ENCODE measurements at places on chromosomes 7 and 10.

- DNase-seq, result no peak
Measured at GRCh38 chr10:69955897-69956740, 96.5 kb upstream of the MACROH2A2 start.

DNA sequence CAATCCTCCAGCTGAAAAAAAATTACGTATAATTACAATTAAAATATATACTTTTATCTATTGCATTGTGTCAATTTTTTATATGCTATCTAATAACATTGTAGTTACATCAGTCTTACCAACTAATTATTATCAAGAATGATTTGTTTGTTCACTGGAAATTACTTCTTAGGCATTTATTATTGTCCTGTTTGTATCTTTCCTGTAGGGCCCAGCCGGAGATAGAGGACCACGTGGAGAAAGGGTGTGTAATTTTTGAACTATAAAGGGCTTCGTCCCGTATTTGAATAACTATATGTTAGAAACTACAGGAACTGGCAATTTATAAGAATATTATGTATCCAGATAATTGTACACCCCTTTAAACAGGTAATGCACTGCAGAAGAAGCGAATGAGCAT lies 4.1 kb downstream of the COL1A2 start:
- no peak for DNase-seq

- no peak for DNase-seq
Measured at GRCh38 chr7:131869986-131870385, 313.6 kb upstream of the PODXL start.

DNA sequence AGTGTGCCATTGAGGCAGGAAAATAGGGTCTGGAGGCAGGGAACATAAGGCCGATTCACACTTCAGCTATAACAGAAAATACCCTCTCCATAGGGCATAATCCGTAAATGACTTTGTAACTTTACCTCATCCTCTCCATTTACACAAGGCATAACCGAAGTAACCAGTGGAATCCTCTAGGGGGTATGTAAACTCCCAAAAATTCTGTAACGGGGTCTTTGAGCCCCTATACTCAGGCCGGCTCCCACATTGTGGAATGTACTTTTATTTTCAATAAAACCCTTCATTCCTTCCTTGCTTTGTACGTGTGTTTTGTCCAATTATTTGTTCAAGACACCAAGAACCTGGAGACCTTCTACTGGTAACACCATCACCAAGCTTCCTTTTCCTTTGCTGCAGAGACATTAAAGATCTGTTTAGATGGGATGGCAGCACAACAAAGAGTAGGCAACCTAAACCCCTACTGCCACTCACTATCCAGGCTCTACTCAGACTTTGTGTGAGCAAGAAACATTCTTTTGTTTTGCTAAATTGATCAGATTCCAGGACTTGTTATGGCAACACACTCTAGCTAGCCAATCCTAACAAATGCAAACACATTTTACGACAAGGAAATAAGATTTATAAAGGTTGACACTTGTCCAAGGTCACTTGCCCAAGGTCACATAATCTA lies 99.3 kb downstream of the DGKI start:
- DNase-seq, result no peak

GRCh38 chr10:114265392-114266053 lies 26.5 kb downstream of the VWA2 start:
- DNase-seq, result no peak

DNA sequence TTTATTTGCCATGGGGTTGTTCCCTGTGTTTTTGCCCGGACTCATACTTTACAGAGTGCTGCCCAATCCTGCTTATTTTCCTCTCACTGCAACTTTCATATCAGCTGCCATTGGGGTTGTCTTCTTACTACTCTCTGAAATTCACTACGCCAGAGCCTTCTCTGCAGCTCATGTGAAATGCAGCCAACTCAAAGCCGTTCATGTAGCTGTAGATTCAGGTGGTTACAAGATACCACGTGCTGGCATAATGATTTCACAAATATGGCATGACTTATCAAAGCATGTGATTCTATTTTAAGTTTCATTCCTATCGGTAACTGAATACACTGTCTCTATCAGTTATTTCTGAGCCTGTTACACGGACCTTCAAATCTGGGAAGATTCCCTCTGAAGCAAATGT lies 130.3 kb upstream of the WNT16 start:
- no peak for DNase-seq

DNA sequence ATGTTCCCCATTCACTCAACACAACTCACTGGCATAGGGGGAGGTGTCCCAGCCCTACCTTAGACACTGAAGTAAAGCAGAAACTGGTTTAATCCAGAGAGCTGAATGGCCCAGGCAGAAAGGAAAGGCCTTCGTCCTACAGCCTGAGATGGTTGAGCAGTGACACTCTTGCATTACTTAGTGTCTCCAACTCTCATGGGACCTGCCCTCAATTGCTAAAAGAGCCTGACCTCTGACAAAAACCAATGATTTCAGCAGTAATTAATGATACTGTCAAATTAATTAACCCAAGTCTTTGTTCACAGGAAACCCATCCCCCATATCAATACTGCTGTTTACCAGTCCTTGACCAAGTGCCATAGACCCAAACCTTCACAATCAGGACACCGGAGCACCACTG lies 48.6 kb downstream of the ICA1 start:
- DNase-seq, result no peak

GRCh38 chr10:31928549-31929260 lies at the start of gene ARHGAP12:
Gene ARHGAP12, minus strand, starts transcription at chr10:31928831. Its CDS starts 19,976 bp downstream, at chr10:31908855.
- DNase-seq, result peak; percentile 76

DNA sequence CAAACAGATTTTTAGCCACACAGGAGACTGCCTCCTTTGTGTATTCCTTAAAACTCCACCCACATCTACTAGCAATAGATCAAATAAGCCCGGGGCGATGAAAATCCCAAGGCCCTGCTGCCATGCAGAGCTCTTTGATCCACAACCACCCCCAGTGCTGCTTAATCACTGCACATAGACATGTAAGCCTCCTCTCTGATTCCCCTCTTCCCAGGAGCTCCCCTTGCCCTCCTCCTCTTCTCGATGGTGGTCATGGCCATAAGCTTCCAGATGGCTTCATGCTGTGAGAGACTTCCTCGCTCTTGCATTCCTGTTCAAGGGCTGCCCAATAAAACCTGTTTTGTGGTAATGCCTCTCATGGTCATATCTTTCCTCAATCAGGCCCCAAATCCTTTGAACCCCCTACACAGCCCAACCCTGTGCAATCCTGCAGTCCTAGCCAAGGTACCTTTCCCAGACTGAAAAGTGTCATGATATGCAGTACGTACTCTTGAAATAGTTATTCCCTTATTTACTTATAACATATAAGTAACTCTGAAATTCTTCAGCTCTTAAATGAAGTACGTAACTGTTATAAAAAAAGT lies 158.5 kb downstream of the CACNA2D1 start:
- no peak for DNase-seq

- no peak for DNase-seq
Measured at GRCh38 chr7:33882040-33882837, 23.1 kb upstream of the BMPER start.

DNA sequence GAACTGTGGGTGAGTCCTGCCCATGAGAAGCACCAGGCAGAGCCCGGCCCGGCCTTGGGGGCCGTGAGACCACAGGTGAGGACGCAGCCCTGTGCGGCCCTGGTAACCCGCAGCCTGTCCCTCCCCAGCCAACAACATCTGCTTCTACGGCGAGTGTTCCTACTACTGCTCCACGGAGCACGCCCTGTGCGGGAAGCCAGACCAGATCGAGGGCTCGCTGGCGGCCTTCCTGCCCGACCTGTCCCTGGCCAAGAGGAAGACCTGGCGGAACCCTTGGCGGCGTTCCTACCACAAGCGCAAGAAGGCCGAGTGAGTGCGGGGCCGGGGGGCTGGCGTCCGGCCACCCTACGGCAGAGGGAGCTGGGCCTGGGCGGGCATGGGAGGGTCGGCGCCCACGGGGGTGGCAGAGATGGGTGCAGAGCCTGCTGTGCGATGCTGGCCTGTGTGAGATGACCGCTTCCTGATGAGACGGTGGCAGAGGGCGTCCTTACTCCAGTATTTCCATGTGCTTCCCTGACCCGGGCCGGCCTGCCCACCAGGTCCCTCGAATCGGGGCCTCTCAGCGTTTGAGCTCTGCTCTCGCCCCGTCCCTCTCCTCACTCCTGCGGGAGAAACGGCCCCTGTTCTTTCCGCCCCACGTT lies 34.1 kb upstream of the FOXL3 start:
- no peak for DNase-seq

DNA sequence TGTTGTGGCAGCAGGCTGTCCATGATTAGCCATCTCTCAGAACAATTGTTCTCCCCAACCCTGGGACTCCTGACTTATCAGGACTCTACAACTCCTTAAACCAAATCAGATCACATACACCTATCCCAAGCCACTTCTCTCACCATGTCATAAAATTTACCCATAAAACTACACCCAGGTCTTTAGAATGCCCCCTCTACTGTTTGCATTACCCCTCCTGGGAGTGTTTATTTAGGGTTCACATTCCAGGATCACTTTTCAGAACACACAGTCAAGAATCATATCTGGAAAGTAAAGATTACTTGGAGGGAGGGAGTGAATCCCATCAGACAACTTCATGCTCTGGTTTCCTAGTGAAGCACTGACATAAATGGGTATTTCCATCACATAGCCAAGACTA lies 7.1 kb downstream of the ASAH2 start:
- no peak for DNase-seq

- no peak for DNase-seq
Measured at GRCh38 chr7:145147865-145148264, 312.0 kb upstream of the TPK1 start.

GRCh38 chr7:11212816-11213215 lies 239.1 kb downstream of the PHF14 start:
- DNase-seq, result no peak

DNA sequence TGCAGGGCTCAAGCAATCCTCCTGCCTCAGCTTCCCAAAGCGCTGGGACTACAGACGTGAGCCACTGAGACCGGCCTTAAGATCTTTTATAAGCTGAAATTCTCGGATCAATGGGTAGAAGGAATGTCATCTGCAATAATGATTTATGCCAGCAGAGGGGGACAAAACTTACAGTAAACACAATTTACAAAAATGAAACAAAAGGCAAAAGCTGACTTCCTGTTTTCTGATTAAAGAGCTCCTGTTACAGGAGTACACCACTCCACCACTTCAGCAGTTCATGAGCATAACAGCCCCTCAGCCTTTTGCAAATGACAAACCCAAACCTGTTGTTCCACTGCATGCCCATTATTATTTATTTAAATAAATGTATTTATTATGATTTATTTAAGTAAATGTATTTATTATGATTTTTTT lies 88.5 kb upstream of the ATP6V0A4 start:
- peak; percentile 38 for DNase-seq

DNA sequence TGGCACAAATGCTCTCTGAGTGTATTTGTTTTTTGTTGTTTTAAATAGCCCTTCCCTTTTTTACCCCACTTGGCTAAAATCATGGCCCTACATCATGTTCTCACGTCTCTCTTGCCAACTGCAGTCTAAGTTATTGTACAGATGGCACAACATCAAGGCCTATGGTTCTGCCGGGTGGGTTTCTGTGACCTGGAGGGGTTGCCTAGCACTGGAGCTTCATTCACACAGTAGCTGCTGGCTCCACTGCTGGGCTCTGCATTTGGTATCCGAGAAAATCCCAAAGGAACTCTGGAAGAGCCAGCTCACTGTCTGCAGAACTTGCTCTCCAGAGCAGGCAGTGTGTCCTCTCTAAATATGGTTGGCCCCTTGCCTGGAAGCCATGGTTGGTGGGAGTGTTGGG lies 120.6 kb downstream of the LRRC4 start:
- no peak for DNase-seq

DNA sequence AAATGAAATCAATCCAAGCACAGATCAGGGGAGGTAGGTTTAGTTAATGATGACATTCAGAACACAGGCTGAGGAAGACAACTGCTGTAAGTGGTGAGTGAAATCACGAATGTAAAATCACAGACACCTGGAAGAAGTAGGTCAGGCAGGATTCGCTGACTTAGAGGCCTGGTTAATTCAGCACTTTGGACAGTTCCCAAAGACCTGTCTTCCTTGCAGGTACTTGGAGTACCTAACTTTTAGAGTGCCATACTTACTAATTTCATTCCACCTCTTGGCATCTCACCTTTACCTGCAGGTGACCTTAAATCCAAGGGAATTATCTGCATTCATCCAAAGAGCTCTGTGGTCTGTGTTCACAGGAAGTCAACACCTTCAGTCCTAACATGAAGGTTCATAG lies 822.3 kb downstream of the PHTF2 start:
- DNase-seq, result no peak

GRCh38 chr7:112080441-112080840 lies 125.8 kb downstream of the DOCK4 start:
- no peak for DNase-seq

- no peak for DNase-seq
Measured at GRCh38 chr10:16491933-16492332, 29.7 kb downstream of the C1QL3 start.

DNA sequence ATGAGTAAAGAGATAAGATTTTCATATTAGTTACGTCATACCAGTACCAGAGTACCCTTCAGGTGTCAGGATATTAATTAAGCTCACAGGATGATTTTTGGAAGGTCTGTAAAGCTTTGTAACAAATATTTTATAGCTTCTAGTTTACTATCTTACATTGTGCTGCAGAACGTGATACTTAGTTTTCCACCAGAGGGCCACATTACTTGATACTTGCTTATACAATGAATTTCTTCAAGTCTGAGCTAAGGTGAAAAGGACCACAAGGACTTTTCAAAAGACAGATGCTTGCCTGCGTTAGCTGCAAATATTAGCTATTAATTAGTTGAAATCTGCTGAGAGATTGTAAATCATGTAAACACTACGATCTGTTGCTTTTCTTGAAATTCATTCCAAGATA lies 12.2 kb downstream of the FOXP2 start:
- no peak for DNase-seq

All from activated CD4-positive, alpha-beta T cell treated with anti-CD3 and anti-CD28 coated beads for 4 hours (primary cell).